ENCODE measurements at places on chromosomes 12 and 14.

- DNase-seq = no peak
Measured at GRCh38 chr12:52667509-52667908, 12.7 kb downstream of the KRT1 start.

- no peak for DNase-seq
Measured at GRCh38 chr12:41242603-41243002, 54.5 kb downstream of the PDZRN4 start.

GRCh38 chr12:50185970-50186663 is 18.9 kb upstream of the CERS5 start:
- DNase-seq = no peak

- DNase-seq = no peak
Measured at GRCh38 chr14:87542288-87542687, 450.7 kb downstream of the GALC start.

GRCh38 chr12:2302711-2303580 is 250.2 kb downstream of the CACNA1C start:
- DNase-seq = no peak

GRCh38 chr12:123910761-123911193 is 61.9 kb downstream of the CCDC92 start:
- DNase-seq = no peak

DNA sequence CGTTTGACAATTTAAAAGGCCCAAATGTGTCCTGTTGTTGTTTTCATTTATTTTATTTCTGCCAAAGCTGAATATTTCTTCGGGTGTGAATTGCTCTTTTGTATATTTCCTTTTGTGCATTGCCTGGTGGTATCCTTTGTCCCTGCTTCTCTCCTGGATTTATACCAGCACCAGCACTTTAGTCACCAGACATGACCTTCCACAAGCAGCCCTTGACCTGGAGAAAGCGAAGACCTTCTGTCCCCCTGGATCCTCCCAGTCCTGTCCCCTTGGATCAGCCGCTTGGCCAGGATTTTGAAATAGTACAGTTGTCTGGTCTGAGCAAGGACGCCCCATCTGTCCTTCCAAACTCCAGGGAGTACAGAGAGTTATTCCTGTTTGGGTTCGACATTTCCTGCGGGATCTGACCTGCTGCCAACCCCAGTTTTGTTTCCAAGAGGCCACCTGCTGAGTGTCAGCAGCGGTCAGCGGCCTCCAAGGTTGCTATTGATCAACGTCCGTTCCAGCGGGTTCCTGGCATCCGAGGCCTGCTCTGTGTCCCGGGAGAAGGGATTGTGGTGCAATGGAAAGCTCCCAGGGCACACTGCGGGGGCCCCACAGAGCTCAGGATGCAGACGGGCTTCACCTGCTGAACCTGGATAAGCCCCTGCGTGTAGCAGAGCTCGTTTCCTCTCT is 45.1 kb upstream of the CHGA start:
- no peak for DNase-seq

Data from hematopoietic multipotent progenitor cell treated with erythropoietin and hydrocortisone succinate and interleukin-3 and kit ligand, for 6 days (in vitro differentiated cells).